ENCODE measurements at places on chromosomes 1 and 21.

GRCh38 chr1:205438213-205439158 is 16.6 kb upstream of the LEMD1 start:
- no peak for DNase-seq

GRCh38 chr1:12573015-12573825 is 44.8 kb downstream of the DHRS3 start:
- no peak for DNase-seq

- DNase-seq: no peak
Observed at GRCh38 chr1:36705629-36706028, 222.9 kb upstream of the CSF3R start.

DNA sequence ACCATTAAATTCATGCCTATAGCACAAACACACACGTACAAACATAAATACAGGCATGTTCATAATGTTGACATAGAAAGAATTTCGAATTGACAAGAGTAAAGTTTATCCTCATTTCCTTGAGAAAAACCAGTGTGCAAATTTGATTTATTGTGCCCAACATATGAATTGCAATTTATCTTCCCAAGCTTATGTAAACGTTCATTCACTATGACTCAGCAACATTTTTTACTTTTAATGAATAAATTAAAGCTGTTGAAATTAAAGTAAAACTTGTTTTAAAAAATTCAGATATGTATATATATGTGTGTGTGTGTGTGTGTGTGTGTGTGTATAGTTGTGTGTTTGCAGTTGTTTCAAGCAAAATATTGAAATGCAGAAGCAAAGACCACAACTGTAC is 1067.9 kb downstream of the BRINP3 start:
- DNase-seq: no peak

DNA sequence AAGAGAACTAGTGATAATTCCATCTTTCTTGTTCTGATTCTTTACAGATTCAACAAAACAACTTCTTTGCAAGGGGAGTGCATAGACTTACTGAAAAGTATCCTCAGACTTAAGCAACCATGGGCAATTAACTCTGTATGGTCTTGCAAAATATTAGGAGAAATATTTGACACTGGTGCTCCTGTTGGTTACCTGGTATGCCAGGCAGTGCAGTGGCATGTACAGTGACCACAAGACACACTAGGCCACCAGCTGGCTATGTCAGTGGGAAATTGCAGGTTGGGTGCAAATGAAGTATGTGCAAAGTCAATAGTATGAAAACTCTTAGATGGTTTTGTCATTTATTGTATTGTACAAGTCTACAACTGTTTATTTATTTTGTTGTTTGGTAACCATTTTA is 34.5 kb downstream of the EPS15 start:
- no peak for DNase-seq

GRCh38 chr1:55640708-55641473 is 425.7 kb upstream of the USP24 start:
- DNase-seq: no peak

GRCh38 chr1:15290382-15290781 is 43.4 kb downstream of the FHAD1 start:
- no peak for DNase-seq

DNA sequence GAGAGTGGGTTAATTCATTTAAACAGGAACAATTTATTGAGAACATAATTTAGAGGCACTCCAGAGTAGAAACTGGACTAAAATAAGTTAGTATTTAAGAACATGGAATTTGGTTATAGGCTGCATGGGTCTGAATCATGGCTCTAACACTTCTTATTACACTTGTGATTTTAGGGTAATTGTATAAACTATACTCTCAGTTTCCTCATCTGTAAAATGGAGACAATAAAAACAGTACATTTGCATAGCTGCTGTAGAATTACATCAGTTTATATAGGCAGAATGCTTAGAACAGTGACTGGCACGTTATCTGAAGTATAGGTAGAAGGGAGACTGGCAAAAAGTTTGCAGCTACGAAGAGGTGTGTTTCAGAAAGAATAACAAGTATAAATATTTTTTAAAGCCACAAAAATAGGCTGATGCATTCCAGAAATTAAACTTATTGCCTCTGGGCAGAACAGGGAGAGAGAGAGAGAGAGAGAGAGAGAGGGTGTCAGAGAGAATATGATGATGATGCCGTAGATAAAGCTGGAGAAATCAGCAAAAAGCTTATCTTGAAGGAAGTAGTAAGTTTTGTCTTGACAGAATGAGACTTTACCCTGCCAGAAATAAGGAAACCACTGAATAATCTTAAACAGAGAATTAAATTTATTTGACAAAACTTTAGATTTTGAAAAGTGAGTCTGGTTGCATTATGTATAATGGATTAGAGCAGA is 8.1 kb upstream of the OR6K3 start:
- DNase-seq: no peak

GRCh38 chr1:107076841-107077240 is 20.4 kb downstream of the PRMT6 start:
- DNase-seq: no peak

DNA sequence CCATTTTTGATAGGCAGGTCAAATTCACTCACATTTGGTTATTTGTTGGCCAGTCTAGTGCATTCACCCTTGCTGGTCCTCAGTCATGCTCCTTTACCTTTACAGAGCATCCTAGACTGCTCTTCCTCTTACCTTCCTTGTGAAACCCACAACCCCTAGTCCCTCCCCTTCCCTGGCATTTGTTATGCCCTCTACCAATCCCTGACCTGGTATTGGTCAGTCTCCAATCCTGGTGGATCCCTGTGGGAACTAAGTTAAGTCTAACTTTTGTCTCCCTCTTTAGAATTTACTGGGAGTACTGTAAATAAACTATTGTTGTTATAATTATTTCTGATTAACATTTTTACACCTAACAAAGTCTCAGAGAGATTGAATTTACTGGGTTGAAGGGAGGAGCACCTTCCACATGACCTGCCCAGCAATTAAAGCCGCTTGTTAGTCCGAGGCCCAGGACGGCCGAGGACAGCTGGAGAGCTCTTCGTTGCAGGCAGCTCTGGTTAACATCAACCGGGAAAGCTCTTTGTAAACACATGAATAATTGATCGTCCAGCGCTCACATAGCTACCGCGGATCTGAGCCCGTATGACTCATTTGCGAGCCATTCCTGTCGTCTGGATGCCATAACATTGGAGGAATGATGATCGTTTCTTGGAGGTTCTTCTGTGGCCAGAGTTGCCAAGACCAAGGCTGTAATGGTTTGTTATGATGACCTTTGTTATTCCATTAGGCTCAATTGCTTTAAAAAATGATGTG is 31.9 kb downstream of the MTARC1 start:
- no peak for DNase-seq

- no peak for DNase-seq
Observed at GRCh38 chr1:223179786-223180185, 36.7 kb upstream of the TLR5 start.

All from stimulated activated CD4-positive, alpha-beta T cell treated with anti-CD3 and anti-CD28 coated beads, Interleukin-1b, Interleukin-23, amount 100 ng/mL, for 1 hour (primary cell).